Renal cortex interstitium (tissue), 15 donors: ENCODE measurements at places on chromosomes 6 and 20.

DNA sequence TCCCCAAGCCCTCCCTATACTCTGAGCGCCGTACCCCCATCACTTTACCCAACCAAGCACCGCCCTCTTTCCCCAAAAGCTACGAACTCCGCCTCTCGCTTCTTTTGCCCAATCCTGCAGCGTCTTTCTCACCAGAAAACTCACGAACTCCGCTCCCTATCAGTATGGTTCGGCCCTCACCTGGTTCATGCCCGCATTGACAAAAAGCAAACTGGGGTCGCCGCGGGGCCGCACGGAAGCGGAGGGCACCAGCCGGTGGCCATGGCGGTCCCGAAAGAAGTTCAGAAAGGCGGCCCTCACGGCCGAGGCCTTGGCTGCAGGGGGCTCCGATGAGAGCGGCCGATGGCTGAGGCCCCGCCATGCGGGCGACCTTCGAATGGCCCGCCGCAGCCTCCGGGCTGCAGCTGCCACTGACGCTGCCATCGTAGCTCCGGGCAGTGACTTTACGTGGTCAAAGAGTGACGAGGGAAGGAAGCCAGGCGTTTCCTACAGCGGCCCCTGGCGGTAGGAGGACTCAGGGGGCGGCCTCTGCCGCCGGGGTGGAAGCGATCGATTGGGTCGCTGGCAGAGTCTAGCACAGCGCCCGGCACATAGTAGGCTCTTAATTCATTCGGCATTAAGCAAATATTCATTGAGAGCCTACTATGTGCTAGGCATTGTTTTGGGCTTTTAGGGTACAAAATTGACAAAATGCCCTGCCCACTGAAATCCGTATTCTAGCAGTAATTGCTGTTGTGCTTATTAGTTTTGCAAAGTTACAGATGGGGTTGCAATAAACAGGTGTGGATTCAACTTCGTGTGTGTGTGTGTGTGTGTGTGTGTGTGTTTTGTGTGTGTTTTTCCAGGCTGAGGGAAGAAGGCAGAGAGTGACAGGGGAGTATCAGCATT is at the start of gene AARS2:
TSS of gene AARS2 (minus strand) at position 447 of the 888 bp plus-strand sequence. CDS start at position 423, 24 bp downstream.
- DNase-seq: peak; percentile 83

GRCh38 chr20:1764136-1765033 is 106.8 kb upstream of the SIRPG start:
- DNase-seq: peak; percentile 69

GRCh38 chr20:53154540-53154939 is 182.4 kb downstream of the TSHZ2 start:
- DNase-seq: no peak

DNA sequence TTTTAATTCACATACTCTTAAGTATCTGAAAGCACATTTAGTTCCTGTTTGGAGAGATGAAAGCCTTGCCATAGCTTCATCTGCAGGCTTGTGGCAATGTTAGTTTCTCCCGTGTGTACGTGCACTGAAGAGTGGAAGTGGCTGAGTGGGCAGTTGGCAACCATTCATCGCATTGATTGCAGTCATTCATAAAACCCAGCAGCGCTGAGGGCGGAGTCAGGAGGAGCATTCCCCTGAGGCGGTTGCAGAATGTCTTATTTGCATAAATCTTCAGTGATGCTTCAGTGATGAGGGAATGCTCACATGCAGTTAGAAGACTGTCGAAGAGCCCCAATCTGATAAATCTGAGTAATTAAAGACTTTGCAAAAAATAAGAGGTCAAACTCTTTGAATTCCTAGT is 79.1 kb downstream of the RIMS1 start:
- no peak for DNase-seq

- DNase-seq: no peak
These were observed 457.8 kb downstream of the QKI start for GRCh38 chr6:163872335-163872734.

GRCh38 chr6:56297022-56297989 is 49.9 kb upstream of the COL21A1 start:
- no peak for DNase-seq
